ENCODE measurements at places on chromosomes 7 and 10. TPM values are rescaled to one million over a fixed set of nuclear protein-coding genes. Genes with fewer than 3 reads are reported as not detected.

DNA sequence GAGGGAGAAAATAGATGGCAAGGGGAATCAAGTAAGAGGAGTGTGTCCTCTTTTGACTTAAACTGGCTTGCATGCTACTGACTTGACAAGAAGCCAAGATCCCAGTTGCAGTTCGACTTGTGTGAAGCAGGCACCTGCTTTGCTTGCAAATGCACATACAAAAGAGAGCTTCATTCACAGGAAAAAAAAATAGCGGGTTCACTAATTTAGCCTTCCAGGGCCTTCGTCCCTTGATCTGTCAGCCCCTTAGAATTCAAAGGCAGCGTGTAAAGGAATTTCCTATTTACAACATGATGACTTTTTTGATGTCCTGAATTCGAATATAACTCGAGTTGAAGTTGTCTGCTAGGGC, 192.1 kb downstream of the CELF2 start:
- H3K4me3 ChIP-seq, result no peak overlapping the region
- no peak overlapping the region for H3K27ac ChIP-seq
- no peaks in the 10 kb centered on the region for H3K27me3 ChIP-seq

DNA sequence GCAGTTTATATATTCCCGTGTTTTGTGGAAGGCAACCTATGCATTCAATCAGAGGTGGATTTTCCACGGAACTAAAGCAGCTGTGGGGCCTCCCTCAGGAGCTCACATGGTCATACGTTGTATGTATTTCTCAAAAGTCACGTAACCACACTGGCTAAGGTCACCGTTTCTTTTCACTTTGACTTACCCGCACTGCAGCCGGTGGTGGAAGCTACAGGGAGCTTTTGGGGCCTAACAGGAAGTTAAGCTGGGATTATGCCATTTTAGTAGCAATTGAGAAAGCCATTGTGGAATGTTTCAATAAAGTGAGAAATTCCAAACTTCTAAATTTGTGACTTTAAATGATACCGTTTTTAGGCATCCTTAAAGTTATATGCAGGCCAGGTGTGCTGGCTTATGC, 111.2 kb upstream of the KLF6 start:
- DNase-seq, result no peak
- no peaks in the 10 kb centered on the region for H3K27me3 ChIP-seq
- H3K36me3 ChIP-seq, result no peaks in the 10 kb centered on the region
- H3K4me3 ChIP-seq, result no peak overlapping the region

CCSER2 gene
- total RNA-seq, result 66.1 TPM

PPP1R3C gene
- 10.8 TPM for total RNA-seq

DNA sequence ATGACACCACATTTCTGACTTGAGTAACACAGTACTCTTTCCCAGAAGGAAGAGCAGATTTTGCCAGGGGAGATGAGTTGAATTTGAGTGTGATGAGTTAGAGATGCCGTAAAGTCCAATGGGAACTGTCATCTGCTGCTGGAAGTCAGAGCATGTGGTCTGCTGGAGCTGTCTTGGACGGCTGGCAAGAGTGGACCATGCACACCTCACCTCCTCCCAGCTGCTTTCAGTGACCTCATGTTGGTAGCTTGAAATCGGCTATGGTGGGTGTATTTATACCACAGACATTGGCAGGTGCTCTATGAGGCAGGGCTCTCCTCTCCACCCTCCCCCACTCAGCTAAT, 82.3 kb downstream of the COL13A1 start:
- H3K27ac ChIP-seq, result no peak overlapping the region
- no peaks in the 10 kb centered on the region for H3K36me3 ChIP-seq
- no peaks in the 10 kb centered on the region for H3K4me1 ChIP-seq
- DNase-seq, result no peak
- H3K4me3 ChIP-seq, result no peak overlapping the region
- peaks cover 21% of the 10 kb centered on the region for H3K27me3 ChIP-seq

DNA sequence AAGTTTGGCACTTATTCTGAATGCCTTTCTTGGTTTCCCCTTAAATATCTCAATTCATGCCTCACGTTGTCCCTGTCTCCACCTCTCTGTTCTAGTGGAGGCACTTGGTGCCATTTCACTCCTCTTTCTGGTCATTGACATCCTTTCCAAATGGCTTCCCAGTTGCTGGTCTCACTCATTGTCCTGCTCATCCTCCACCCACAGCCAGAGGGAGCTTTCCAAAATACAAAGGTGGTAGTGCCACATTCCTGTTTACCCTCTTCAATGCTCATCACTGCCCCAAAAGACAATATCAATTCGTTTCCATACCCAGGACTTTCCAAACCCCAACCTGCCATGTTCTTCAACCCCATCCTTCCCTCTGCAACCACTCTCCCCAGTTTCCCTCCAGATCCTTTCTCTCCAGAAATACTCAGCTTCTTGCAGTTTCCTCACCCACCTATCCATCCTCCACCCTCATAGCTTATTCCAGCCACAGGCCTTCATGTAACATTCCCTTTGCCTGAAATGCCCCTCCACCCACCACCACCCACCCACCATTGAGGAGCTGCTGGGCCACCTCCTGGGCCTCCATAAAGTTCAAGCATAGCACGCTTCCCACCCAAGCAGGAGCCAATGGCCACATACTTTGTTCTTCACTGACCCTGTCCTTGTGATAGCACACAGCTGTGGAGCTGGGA, 63.1 kb upstream of the ADRB1 start:
- H3K27me3 ChIP-seq, result no peaks in the 10 kb centered on the region
- H3K27ac ChIP-seq, result no peak overlapping the region
- no peak for DNase-seq
- no peaks in the 10 kb centered on the region for H3K36me3 ChIP-seq
- peaks cover 23% of the 10 kb centered on the region for H3K4me1 ChIP-seq

DNA sequence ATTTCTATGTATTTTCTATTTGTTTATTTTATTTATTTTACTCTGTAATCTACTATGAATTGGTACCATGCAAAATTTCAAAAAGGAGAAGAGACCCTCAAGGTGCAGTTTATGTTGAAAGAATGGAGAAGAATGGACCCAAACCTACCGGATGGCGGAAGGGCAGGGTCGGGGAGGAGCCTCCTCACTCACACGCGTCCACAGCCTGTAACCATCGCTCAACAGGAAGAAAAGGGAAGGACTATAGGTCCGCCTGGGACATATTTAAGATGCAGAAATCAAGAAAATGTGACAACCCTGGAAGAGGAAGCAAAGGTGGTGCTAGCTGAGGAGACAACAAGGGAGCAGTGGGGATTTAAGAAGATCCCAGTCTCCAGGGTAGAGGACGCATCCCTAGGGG, 158.4 kb downstream of the COBL start:
- no peak for DNase-seq
- H3K36me3 ChIP-seq, result no peaks in the 10 kb centered on the region

FAM131B gene
- 0.53 TPM for total RNA-seq

Measured in lower lobe of right lung (tissue), 2 donors.